Left lobe of liver (tissue), 2 donors: ENCODE measurements at places on chromosomes 13 and 19. TPM values are rescaled to one million over a fixed set of nuclear protein-coding genes. Genes with fewer than 3 reads are reported as not detected.

WDR87 gene
- not detected for total RNA-seq

DNA sequence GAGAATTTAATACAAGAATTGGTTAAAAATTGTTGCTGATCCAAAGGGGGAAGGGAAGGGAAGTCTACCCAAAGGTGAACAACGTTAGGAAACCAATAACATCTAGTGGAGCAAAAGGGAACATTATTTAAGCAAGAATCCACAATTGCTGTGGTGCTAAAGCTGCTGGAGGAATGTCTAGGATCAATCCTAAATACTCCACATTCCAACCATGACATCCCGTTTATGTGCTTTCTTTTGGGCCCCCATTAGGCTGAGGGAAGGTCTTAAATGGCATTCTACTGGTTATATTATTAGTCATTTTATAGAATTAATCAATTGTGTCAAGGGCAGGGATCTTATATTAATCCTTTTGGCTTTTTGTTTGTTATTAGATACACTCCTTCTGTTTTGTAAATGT, 39.9 kb upstream of the VWA8 start:
- no peak for DNase-seq

GRCh38 chr19:39544226-39544903, 4.4 kb upstream of the EID2 start:
- no peak for DNase-seq

MAP2K7 gene
- 20.8 TPM for total RNA-seq

DNA sequence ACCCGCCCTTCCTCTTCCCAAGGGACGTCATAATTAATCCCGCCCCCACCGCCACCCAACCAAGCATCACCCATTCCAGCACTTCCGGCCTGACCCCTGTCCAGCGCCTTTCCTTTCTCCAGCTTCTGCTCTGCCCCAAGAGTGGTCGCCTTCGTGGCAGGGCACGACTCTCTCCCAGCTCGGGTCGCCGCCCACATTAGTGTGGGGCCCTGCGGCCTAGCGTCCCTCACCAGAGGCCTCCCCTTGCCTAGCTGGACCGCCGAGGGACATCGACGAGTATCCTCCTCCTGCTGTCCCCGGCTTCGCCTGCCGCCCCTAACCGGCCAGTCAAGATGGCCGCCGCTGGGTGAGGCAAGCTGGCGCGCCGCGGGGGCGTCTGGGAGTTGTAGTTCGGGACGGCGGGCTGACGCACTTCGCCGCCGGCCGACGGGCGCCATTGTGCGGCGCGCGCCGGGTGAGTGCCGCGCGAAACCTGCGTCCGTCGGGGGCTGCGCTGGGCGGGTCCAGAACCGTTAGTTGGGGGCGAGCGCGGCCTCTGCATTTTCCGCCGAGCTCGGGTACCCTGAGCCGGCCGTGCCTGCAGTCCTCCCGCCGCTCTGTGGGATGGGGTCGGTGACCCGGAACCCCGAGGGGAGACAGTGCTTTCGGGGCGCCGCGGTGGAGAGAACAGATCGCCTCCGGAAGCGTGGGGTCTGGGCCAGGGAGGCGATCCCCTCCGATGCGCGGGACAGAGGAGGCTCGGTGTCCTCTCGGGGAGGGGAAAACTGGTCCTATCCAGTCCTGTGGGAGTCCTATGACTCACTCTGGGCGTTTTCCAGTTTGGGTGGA, at the start of gene ZNF274:
Gene ZNF274 (plus strand): TSS at position 73 of the 828 bp plus-strand sequence. CDS start 905 bp downstream, outside the sequence.
- peak; percentile 95 for DNase-seq

DNA sequence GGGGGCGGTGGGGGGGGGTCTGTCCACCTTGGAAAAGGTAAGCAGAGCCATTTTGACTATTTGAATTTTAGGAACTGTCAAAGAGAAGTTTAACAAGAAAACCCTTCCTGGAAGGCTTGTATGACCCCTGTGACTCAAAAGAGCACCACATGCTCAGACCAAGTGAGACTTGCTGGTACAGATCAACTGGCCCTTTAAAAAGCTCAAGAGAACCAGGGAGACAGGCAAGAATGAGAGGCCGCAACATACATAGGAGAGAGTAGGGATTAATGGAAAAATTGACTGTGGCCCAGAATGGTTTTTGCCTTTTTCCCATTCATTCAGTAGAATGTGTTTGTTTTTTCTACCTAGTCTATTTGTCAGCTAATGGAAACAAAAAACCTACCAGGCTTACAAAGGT, 26.2 kb upstream of the ATP8A2 start:
- DNase-seq = no peak

- no peak for DNase-seq
Observed at GRCh38 chr19:51297406-51297805, 14.0 kb upstream of the IGLON5 start.

SCN1B gene
- 4.5 TPM for total RNA-seq

- no peak for DNase-seq
Observed at GRCh38 chr13:46387064-46387851, at the start of gene RUBCNL. RUBCNL (minus strand) TSS chr13:46387252; CDS start chr13:46372475, 14,777 bp downstream.

- peak; percentile 78 for DNase-seq
Observed at GRCh38 chr13:111213964-111214726, 99.0 kb downstream of the ARHGEF7 start.

GRCh38 chr13:46996316-46997030, 99.6 kb upstream of the HTR2A start:
- DNase-seq = no peak

IZUMO4 gene
- total RNA-seq = 5.2 TPM

- no peak for DNase-seq
Observed at GRCh38 chr13:25529425-25529824, 157.7 kb downstream of the ATP8A2 start.

GRCh38 chr13:107765724-107766401, 449.5 kb downstream of the LIG4 start:
- DNase-seq = no peak

DNA sequence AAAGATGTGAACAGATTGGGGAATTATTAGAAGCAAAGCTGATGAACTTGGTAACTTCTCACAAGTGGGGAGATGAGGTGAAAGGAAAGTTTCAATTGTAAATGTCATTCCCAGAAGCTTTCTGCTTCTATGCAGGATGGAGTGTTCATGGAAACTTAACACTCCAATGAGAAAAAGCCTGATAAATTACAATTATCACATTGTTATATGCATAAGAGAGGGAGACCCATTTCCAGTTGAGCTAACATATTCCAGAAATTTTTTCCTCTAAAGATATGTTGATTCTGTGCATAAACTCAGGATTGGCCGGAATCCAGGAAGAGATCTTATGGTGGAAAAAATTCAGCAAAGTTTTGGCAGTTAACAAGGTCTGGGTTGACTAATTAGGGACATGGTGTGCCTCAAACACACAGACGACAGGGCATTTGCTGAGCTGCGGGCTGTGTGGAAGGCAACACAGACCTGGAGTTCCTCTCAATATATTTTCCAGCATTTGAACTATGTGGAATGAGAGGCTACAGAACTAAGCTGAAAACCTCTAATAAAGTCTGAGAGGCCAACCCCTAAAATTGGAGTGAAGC, 64.9 kb upstream of the FGF14 start:
- DNase-seq = no peak

DNA sequence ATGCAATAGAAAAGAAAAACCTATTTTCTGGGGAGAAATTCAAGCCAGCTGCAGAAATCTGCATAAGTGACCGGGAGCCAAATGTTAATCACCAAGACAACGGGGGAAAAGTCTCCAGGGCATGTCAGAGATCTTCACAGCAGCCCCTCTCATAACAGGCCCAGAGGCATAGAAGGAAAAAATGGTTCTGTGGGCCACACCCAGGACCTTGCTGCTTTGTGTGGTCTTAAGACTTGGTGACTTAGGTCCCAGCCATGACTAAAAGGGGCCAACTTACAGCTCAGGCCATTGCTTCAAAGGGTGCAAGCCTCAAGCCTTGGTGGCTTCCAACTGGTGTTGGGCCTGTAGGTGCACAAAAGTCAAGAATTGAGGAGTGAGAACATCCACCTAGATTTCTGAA, 2847.6 kb upstream of the PCDH20 start:
- DNase-seq = no peak

CATSPERD gene
- not detected for total RNA-seq

- DNase-seq = no peak
Observed at GRCh38 chr19:18397242-18398202, at the start of gene LRRC25. LRRC25 (minus strand) TSS chr19:18397622; CDS start chr19:18396963, 659 bp downstream.

MBD3L2 gene
- not detected for total RNA-seq

GRCh38 chr13:57704031-57704430, 72.5 kb downstream of the PCDH17 start:
- no peak for DNase-seq

- DNase-seq = no peak
Observed at GRCh38 chr13:22757530-22758120, 423.2 kb upstream of the SGCG start.

DNA sequence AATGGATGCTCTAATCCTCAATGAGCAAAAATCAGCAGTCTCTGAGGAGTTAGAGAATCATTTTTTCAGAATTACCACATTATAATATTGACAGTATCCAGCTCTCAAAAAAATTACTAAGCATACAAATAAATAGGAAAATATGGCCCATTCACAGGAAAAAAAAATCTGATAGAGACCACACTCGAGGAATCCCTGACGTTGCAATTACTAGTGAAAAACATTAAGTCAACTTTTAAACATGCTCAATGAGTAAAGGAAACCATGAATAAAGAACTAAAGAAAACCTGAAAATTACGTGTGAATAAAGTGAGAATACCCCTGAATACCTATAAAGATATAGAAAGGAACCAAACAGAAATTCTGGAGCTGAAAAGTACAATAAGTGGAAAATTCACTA, 38.7 kb upstream of the ZNF780A start:
- no peak for DNase-seq

DNA sequence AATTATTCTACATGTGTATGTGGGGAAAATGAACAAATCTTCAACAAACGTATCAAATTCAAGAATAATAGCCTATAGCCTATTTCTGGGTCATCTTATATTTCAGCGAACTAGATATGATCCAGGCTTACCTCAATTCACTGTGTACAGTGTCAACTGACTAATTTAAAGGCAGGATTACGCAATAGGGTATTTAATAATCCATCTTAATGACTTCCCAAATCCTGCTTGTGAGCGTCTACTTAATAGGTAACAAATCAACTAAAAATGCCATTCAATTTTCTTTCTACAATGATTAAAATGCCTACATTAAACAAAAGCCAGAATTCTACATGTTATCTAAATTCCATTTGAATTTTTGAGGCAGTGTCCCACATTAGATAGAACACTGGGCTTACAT, 67.0 kb downstream of the USP12 start:
- DNase-seq = no peak

KLK2 gene
- total RNA-seq = not detected

FUT3 gene
- total RNA-seq = 0.93 TPM

DNA sequence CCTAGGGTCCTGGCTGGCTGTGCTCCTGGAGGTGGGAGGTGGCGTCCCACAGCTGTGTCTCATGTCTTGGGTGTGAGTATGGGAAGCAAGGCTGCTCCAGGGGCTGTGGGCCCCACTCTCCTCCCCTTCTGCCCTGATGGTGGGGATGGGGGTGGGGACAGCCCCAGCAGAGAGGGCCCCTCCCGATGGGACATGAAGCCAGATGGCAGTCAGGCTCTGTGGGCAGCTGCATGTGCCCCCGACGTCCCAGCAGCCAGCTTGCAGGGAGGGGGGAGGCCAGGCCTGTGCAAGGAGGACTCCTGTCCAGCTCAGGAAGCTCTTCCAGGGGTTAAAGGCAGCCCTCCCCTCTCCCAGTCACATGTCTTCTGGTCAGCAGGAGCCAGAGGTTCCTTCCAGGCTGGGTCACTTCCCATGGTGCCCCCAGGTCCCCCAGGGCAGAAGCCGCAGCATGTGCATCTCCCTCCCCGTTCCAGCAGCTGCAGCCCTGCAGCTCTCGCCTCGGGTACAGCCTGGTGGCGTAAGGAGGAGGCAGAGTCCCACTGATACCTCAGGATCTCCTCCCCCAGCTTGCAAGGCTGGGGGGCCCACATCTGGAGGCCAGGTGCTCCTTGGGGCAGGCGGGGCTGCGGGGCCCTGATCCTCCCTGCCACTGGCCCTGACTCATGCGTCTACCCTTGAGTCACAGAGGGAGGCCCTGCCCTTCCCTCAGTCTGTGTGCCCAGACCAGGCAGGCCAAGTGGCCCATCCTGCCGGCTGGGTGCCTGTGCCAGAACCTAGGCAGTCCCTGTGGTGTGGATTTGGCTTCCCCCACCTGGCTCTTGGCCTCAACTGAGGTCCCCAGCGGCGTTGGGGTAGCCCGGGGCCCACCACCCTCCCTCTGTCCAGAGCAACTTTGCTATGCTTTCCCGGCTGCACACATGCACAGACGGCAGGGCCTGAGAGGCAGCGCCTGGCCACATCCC, 13.0 kb downstream of the YIPF2 start:
- no peak for DNase-seq

TMEM86B gene
- 15.5 TPM for total RNA-seq

DNA sequence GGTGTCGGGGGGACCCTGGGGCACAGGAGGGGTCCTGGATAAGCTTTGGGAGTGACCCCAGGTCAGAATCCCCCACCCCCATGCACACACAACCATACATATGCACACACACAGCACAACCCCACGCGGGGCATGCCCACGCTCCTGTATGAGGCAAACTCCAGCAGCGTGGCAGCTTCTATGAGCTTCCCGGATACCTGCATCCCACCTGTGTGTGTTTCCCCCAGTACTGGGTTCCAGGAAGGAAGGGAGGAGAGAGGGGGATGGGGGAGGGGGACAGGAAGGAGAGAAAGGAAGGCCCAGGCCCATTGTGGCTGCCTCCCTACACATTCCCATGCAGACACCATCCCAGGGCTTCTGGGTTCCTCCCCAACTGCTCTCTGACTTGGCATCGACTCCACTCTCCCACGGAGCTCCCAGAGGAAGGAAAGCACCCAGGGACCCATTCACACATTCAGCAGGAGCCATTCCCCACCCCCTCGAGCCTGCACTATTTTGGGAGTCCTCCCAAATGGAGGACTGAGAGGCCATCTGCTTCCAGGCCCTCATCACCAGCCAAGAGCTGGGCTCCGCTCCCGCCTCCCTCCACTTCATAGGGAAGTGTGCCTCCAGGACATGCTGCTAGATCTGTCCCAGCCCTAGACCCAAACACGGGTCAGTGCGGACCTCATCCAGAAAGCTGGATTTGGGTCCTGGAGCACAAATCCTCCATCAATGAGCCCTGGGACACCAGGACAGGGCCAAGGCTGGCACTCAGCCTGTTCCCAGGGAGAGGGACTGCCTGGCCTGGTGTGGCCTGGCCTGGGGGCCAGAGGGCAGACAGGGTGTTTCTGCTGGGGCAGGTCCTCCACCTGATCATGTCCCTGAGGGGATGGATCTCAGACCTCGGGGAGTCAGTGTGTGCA, 13.2 kb downstream of the PRR36 start:
- DNase-seq = no peak

PCP2 gene
- total RNA-seq = 1.7 TPM

SHD gene
- total RNA-seq = 8.8 TPM

SAE1 gene
- 22.0 TPM for total RNA-seq

LILRB4 gene
- 1.9 TPM for total RNA-seq

DNA sequence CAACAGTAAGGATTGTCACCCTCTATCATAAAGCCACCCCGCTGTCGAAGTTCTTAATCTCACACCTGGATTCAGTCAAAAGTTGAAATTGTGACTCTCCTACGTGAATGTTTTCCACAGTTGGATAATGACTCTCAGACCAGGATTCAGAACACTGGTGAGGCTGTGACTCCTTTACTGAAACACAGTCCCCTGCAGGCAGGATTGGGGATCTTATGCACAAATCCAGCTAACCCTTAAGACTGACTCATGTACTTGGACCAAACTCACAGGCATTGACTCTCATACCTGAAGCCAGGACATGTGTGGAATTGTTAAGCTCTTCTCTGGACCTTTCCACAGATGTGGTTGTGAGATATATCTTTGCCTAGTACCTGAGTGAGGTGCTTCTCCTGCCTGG, 46.8 kb downstream of the ZNF85 start:
- DNase-seq = no peak

GRCh38 chr19:11203194-11204075, 6.1 kb upstream of the KANK2 start:
- no peak for DNase-seq

SULT2A1 gene
- total RNA-seq = 347 TPM
